HCEC 1CT (cell line): ENCODE measurements at places on chromosomes 7 and 10.

DNA sequence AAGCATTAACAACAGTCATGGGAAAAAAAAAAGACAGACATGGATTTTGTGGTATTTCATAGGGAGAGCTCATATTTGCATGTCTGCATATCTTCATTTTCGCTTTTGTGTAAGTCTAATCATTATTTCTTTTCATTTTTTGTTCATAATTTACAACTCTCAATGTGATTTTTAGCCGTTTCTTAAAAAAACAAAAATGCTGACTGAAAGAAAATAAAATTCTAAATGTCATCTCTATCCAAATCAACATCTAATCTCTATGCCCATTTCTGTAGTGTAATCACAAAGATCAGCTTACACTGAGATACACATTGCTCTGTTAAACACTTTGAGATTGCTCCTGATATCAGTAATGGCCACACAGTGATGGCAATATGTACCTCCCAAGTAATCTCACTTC is 29.2 kb downstream of the CHRM2 start:
- DNase-seq: no peak

- no peak for DNase-seq
These were observed 66.4 kb downstream of the NHLRC2 start for GRCh38 chr10:113920875-113921274.

GRCh38 chr7:119320316-119320715 is 952.7 kb upstream of the KCND2 start:
- no peak for DNase-seq

DNA sequence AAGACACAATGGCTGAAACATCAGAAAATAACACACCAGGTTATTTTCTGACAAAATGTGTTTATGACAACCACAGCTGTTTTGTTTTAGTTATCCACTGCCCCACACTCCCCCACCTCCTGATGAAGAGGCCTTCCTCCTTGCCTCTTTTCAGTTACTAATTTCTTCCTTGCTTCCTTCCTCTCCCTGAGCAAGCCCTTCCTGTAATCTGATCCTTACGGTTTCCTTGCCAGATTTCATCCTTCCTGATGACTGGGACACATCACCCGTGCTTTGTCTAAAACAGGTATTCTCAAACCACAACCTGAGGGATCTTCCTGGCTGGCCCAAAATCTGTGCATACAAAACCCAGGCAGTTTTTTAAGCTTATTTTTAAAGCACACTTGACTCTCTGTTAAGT is 39.4 kb downstream of the CHST15 start:
- no peak for DNase-seq

DNA sequence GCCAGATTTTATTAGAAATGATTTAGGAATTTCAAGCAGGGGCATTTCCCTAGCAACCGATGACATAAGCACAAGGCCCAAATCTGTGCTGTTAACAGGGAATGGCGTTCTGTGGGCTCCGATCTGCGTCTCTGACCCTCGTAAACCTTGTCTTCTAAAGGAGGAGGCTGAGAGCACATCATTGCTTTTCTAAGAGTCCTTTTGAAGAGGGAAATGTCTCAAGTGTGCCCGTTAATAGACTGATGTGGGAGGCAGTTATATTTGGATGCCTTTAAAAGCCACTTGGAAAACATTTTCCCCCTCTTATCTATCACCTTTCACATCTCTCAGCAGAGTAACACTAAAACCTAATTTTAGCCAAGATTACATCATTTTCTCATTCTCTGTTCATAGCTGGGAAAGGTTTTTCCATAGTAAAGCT is 424.1 kb upstream of the GALNT17 start:
- DNase-seq: no peak

GRCh38 chr10:70952401-70952800 is 64.0 kb upstream of the PCBD1 start:
- no peak for DNase-seq

DNA sequence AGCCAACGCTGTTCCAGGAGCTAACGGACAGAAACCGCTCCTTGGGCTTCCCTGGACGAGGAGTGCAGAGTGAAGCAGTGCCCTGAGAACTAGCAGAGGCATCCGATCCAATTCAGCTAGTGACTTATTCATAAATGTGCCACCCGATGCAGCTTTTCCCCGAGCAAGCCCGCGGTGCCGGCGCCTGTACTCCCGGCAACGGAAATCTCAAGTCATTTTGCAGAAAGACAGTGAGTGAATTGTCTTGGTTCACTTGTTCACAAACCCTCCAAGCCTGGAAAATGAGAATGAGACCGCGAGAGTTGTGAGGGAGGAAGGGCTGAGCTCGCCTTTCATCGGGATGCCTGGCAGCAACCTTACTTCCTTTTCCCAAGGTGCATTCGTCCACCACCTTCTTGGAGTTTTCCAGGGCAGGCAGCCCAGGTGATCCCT is 87.5 kb downstream of the COBL start:
- no peak for DNase-seq

DNA sequence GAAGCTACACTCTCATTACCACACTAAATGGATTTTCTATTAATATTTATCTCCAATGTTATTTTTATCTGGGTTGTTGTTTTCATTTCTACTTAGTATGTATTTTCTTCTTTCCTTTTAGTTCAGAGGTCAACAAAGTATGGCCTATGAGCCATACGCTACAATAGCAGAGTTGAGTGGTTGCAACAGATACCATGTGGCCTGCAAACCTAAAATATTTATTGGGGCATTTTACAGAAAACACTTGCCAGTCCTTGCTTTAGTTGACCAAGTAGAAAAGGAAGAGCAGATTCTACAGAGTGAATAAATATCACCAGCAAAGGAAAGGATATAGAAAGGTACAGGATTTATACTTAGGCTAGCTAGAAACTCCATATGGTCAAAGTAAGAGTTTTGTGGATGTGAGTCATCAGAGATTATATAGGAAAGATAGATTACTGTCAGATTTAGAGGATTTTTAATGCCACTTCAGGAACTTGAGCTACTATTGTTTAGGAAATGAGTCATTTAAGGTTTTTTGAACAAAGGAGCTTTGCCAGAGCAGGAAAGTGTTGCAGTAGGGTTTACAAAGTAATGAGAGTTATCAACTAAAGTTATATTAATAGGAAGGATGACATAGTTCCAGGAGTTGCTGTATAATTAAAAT is 323.3 kb upstream of the KAT6B start:
- DNase-seq: peak; percentile 75

DNA sequence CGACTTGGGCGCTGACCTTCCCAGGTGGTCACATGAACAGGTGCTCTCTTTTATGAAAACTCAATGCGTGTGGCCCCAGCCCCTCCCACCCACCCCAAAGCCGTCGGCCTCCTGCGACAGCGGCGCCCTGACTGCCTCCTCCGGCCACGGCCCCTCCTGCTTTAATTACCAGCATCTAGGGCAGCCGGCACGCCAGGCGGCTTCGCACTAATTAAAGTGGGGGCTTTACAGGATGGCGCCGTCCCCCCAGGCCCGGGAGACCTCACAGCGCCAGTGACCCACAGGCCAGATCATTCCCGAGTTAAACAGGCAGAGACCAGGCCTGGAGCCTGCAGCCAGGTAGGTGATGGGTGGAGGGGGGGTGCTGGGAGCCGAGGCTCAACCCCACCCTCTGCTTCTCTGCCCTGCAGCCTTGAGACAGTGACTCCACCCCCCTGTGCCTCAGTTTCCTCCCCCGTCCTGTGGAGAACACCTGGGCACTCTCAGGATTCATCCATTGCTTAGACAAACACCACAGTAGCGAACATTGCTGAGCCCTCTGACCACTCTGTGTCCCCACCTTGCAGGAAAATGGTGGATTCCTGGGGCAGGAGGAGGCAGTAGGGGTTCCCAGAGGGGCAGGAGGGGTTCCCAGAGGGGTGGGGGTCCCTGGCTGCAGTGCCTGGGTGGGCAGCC is 100.8 kb downstream of the MICALL2 start:
- DNase-seq: no peak

DNA sequence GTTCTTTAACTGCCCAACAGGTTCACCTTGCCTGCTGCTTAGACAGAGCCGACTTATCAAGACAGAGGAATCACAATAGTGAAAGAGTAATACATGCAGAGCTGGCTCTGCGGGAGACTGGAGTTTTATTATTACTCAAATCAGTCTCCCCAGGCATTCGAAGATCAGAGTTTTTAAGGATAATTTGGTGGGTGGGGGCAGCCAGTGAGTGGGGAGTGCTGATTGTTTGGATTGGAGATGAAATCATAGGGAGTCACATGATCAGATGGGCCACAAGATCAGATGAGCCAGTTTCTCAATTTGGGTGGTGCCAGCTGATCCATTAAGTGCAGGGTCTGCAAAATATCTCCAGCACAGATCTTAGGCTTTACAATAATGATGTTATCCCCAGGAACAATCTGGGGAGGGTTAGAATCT is 131.3 kb downstream of the AKR1D1 start:
- no peak for DNase-seq

GRCh38 chr7:130993671-130994365 is 259.8 kb upstream of the KLF14 start:
- DNase-seq: no peak

DNA sequence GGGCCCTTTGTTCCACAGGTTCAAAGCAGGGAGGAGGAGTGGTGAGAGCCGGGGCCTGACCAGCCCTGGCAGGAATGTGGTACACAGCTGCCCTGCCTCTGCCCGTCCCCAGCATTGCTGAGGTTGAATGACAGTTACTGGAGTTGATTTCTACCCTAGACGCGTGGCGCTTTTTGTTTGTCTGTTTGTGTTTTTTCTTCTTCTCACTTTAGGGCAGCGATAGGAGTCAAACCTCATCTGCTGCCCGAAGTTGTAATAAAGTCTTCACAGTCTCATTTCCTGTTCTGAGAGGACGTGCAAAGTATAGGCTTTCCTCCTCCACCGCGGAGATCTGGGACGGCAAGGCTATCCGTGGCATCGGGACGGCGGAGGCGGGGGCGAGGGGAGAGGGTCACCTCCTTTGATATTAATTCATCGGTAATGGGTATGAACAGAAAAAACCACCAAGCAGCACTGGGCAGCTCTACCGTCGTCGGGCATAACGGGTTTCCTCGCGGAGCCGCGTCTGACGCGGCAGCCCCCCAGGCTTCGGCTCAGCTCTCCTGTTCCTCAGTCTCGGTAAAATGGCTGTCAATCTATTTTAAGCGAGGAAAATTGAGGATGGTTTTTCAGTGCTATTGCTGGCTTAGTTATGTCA is 160.8 kb downstream of the LRMDA start:
- DNase-seq: no peak

DNA sequence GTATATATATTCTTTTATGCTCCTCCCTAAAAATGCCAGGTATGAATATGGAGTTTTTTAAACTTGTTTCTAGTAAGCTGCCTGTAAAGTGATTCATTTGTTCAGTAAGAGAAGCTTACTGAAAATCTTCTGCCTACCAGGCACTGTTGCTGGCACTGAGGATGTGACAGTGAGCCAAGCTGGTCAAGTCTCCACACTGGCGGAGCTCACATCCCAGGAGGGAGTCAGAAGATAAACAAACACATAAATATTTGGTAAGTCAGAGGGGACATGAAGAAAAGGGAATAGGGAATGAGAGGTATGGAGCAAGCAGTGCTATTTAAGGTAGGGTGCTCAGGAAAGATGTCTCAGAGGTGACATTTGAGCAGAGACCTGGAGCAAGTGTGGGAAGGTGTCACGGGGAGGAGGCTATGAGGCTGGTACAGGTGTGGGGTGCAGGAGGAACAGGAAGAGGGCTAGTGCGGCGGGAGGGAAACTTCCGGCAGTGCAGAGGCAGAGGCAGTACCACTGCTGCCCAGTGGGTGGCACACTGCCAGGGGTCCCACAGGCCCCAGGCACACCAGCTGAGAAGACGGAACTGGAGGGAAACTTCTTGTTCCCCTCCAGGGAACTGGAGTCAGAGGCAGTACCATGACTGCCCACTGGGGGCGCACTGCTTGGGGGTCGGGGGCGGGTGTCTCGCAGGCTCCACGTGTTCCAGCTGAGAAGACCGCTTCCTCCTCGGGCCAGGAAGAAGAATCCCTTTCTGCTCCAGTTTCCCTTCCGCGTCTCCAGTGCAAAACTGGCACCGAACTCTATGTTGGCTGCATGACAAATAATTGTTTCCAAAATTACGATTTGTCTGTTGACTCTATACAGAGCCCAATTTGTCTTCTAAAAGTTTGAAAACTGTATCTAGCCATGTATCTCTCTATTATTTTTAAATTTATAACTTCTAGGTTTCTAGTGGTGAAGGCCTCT is 161.0 kb downstream of the TEX36 start:
- no peak for DNase-seq

- no peak for DNase-seq
These were observed 27.3 kb downstream of the EMX2 start for GRCh38 chr10:117569610-117570390.

DNA sequence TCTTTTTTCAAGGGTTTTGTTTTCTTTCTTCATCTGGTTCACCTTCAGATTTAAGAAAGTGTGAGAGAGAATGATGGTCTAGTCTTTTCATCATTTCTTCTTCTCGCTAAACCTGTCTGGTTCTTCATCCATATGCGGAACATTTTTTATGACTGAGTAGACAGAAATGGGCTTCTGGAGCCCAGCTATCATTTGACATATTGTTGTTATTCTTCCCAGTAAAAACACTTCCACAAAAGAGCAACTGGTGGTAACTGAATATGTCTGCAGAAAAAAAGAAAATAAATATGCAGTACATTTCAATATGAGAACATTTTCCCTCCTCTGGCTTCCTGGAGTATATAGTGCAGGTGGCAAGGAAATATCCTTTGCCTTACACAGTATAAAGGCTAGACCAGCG is 209.5 kb downstream of the JCAD start:
- no peak for DNase-seq

- DNase-seq: no peak
These were observed 59.9 kb upstream of the KAT6B start for GRCh38 chr10:74766501-74766900.

DNA sequence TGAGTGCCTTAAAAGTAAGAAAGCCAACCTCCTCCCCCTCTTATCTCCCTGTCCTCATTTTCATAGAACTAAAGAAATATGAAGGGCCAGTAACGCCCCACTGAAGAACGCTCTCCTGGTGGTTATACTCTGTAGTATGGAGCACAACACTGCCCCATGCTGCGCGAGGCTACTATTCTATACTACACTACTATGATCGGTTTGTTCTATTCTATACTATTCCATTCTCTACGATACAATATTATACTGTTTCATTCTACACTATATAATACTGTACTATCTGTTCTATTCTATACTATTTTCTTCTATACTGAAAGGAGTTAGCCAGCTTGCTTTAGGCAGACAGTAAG is 34.8 kb downstream of the DIP2C start:
- DNase-seq: no peak

- DNase-seq: no peak
These were observed 151.4 kb upstream of the PRPS1L1 start for GRCh38 chr7:18179093-18179492.
